Lower leg skin (tissue), 4 donors: ENCODE measurements at places on chromosomes 11 and 22.

DNA sequence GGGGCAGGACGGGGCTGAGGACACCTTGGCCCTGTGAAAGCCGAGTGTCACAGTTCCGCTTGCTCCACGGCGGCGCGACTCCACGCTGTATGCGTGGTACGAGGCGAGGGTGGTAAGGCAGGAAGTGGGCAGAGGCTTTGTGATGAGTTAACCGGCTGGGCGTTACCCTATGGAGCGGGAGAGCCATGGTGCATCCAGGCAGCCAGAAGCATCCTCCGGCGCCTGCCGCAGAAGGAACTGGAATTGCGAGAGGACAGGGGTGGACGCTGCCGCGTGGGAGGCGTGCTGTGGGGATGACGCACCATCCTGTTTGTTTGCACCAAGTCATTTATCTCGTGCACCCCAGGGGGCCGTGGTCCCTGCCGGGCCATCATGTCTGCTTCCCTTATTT is 643.9 kb downstream of the BRD1 start:
- no peak for DNase-seq

DNA sequence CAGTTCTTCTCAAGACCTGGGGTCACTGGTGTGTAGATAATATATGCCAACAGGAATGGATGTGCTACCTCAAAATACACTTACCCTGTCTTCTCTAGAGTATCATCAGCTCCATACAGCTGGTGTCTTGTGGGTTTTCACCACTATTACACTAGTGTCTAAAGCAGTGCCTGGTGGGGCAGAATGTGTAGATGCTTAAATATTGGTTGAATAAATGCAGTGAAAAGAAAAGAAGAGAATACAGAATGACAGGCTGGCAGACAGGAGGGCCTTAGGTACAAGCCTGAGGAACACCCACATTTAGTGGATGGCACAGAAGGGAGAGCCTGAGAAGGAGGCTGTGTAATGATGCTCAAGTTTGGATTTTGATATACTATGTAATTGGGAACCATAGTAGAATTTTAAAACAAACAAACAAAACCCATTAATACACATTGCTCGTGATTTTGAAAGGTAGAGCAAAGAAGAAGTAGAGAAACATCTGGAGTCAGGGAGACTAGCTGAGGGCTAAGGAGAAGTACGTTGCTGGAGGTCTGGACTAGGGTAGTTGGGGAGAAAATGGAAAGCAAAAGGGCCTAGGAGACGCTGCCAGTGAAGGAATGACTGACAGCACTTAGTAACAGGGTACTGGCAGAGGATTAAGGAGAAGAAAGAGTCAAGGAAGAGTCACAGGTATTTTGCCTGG is 20.5 kb upstream of the RAG2 start:
- DNase-seq, result no peak

GRCh38 chr11:122162095-122162494 is 46.1 kb upstream of the BLID start:
- DNase-seq, result no peak

DNA sequence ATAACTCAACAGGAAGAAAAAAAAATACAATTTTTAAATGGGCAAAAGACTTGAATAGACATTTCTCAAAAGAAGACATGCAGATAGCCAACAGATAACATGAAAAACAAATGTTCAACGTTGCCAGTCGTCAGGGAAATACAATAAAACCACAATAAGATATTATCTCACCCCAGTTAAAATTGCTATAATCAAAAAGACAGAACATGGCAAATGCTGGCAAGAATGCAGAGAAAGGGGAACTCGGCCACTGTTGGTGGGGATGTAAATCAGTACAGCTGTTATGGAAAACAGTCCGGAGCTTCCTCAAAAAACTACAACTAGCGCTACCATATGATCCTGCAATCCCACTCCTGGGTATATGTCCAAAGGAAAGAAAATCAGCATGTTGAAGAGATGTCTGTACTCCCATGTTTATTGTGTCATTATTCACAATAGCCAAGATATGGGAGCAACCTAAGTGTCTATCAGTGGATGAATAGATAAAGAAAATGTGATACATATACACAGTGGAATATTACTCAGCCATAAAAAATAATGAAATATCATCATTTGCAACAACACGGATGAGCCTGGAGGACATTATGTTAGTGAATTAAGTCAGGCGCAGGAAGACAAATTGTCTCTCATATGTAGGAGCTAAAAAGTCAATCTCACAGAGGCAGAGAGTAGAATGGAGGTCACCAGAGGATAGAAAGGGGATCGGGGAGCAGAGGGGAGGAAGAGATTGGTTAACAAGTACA is 12.2 kb upstream of the CYTH4 start:
- no peak for DNase-seq

DNA sequence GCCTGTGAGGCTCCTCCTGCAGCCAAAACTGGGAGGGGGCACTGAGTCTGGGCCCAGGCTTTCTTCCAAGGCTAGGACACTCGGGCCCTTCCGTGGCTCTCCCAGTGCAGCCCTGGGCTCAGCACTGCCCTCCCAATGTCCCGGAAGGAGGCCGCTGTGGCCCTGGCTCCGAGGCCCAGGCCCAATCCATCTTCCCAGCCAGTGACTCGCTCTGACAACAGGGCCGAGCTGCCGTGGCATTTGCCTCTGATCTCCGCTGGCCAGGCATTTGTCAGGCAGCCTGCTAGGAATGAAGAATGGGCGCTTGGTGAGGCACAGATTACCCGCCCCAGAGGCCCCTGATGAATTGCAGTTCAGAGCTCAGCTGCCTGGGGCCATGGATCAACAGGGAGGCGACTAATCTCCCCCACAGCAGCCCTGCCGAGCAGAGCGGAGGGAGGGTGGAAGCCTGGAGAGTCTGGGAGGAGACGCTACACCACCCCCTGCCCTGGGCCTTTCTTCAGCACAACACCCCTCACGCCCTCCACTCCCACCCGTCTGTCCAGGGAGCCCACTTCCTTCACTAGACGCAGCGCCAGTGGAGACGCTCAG is 8.3 kb downstream of the FXYD2 start:
- no peak for DNase-seq

DNA sequence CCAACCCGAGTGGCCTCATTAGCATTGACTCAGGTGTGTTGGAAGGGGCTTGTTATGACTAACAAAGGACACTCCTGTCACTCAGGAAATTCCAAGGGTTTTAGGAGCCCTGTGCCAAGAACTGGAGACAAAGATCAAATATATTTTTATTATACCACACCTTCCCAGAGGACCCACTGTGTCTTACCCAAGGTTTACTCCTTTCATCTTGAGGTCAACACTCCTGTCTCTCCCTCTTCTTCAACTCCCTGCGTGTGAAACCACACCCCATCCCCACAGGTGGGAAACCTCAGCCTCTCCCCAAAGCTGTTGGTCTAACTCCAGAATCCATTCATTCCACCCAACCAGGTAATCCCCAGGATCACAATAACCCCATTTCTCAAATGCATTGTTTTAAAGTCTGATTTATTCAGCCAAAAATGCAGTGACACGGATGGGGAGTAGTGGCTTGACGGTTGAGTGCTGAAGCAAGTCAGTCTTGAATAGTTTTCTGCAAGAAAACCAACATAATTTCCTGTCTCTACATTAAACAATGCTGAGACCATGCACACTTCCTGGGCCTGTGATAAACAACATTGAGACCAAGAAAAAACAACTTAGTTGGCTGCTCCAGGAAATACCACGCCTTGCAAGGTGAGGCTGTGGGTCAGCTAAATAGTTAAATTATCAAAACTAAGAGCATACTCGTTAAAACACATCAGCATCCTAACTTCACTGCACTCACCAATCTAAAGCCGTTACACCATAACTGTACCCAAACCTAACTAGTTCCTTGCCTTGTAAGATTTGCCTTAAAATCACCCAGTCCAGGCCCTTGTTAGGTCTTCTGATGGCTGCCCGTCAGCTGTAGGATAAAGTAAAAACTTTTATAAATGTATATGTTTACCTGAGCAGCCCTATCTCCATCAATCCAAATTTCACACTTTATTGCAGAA is 38.5 kb upstream of the SPON1 start:
- DNase-seq, result no peak

DNA sequence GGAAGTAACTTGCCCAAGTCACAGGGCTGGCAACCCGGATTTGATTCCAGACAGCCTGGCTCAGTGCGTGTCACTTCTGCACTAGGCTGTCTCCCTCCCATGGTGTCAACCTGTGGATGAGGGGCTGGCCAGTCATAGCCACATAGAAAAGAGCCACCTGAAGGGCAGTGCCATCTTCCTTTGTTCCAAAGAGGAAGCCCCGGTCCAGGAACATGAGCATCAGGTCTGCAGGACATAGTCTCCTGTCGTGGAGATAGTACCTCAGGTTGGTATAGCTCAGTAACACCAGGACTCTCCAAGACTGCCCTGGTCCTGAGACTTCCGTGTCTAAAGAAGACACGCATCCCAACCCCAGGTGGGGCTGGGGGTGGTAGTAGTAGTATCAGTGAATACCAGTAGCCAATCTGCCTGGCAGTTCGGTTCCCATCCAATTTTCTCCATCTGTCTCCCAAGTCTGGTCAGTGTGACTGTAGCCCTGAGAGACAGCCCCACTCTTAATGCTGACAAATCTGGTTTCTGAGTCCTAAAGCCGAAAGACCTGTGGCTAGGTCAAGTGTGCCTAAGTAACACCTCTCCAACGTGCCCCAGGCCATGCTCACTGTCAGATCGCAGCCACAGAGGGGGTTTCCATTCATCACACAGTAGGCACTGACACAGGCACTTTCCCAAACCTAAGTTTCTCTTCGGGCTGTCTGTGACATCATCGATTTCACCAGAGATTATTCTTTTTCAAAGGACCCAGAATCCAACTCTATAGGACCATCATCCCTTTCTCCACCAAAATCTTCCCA is 33.1 kb downstream of the C11orf58 start:
- peak; percentile 67 for DNase-seq

DNA sequence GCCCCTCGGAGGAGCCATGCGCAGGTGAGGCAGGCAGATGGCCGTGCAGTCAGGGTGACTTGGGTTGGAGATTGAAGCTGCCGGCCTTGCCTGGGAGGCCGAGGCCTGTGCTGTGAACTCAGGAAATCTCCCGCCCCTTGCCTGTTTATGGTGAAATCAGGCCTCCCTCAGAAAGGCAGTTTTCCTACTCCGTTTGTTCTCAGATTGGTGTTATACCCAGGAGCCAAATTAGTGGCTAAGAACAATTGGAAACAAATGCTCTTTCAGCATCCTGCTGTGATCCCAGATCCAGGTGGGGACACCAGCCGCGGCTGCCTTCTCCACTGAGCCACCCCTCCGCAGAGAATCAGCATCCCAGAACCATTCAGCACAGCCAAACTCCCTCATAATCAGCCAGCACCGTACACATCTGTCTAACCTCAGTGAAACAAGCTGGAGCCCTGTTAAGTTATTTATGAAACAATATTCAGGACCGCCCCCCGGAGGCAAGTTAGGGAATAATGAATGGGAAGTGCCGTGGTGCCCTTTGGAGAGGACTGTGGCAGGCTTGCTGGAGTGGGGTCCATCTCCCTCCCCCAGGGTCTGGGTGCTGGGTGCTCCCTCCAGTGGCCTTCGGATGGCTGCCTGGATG is 60.0 kb downstream of the PKNOX2 start:
- no peak for DNase-seq

GRCh38 chr11:113991718-113992458 is 17.0 kb downstream of the HTR3A start:
- no peak for DNase-seq

- no peak for DNase-seq
Observed at GRCh38 chr22:46841522-46841921, 79.1 kb downstream of the TBC1D22A start.

DNA sequence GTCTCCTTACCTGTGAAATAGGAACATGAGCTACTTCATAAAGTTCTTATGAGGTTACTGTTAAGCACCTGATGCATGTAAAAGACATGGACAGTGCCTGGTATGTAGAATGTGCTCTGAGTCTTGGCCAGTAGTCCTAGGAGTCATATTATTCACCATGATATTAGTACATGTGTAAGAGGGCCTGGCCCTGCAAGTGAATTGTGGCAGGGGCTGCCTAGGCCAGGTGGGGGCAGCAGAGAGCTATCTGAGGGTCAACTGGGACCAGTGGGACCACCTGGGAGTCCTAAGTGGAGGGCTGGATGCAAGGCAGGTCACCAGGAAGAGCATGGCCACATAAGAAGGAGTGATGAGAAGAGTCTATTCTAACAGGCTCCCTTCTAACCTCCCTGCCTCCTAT is 529.5 kb downstream of the SOX6 start:
- DNase-seq, result no peak

DNA sequence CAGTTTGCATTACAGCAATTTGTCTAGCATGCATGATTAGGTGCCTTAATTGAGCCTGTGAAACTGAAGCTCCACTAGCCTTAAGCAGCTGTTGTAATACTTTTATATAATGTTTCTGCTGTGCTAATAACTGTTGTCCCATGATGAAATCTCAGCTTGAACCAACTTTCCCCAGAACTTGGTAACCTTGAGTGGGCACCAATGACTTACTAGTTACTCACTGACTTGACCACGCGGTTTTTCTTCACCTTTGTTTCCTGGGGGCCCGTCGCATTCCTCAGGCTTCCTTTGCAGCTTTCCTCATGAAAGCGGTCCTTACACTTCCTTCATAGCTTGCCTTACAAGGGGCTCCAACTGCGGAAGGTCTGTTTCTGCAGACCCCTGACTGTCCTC is 11.2 kb upstream of the GLYATL1 start:
- DNase-seq, result no peak

DNA sequence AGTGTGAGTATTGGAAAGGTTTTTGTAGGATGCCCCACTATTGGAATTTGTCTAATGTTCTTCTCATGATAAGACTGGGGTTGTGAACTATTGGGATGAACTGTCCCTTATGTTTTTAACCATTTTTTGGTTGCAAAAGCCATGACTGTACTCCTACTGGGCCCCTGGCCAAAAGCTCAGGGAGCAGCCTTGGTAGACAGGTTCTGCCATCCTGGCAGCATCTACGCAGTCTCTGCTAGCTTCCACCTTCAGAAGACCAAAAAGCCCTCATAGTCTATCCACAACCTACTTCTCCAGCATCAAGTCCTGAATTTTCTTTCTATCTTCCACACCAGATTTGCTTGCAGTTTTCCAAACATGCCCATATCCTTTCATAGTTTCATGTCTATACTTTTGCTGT is 211.8 kb downstream of the TENM4 start:
- peak; percentile 77 for DNase-seq

- DNase-seq, result no peak
Observed at GRCh38 chr11:110305169-110306018, 9.0 kb upstream of the RDX start.
